Kidney epithelial cell (primary cell): ENCODE measurements at places on chromosomes 12 and 14.

- DNase-seq: no peak
Measured at GRCh38 chr14:100557658-100558057, 29.6 kb downstream of the BEGAIN start.

GRCh38 chr12:92341065-92341668 lies 195.5 kb upstream of the BTG1 start:
- no peak for DNase-seq

GRCh38 chr14:21106498-21107282 lies 5.8 kb downstream of the TMEM253 start:
- no peak for DNase-seq

DNA sequence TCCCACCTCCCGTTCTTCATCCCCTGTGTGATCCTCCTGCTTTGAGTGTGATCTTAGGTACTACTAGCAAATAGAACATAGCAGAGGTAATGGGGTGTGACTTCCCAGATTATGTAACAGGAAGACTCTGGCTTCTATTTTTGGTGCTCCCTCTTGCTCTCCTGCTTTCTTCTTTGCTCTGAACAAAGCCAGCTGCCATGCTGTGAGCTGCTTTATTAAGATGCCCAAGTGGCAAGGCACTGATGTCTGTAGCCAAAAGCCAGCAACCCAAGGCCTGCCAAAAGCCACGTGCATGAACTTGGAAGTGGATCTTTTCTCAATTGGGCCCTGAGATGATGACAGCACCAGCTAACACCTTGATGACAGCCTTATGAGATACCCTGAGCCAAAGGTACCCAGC lies 5.8 kb upstream of the MFAP5 start:
- DNase-seq: no peak

GRCh38 chr12:130126023-130126432 lies 36.2 kb upstream of the FZD10 start:
- no peak for DNase-seq

DNA sequence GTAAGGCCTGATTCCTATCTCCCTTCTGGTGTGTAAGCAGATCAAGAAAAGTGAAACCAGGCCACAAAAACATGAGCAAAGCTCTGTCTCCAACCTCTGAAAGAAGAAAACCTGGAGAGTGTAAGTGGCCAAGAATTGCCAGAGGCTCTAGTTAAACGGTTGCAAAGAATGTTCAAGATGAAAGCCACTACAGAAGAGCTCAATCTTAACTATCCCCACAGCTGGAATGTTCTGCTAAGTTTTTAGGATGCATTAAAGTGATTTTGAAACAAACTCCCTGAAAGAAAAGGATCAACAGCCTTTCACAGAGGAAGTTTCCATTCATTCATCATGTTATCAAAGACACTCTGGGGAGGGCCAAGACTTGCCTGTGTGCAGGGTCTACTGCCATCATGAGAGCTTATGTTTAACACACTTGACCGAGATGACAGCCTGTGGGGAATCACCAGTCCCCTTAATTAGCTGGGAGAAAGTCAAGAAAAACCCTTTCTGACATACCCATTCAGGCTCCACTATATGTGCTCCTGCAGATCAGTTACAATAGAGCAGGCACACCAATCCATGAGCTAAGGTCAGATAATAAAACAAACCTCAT lies 128.0 kb upstream of the OVCH1 start:
- DNase-seq: no peak

DNA sequence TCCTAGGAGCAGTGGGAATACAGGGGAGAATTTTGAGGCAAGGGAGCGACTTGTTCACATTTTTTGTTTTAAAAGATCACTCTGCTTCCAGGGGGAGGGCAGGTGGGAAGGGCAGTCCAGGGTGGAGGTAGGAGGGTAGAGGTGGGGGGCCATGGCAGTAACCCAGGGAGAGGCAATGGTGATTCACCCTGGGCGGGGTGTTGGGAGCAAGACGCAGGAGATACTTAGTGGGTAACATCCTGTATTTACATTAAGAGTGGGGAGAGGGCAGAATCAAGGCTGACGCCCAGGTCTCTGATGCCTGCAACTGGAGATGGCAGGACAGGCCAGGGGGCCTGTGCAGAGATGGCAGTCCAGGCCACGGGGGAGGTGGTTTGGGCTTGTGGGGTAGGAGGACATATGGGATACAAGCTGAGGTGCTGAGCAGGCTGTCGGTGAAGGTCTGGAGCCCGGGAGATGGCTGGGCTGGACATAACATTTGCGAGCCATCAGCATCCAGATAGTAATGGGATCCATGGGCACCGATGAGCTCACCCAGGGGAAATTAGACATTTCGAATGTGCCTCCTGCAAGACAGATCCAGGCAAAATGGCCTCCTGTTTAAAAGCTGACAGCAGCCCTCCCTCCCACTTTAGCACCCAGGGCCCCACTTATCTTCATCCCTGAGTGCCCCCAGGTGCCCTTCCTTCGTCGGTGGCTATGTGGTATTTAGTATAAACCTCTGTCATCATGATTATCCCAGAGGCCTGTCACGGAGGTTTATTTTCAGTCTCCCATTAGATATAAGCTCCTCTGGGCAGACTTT lies 9.3 kb downstream of the EML1 start:
- no peak for DNase-seq

GRCh38 chr14:99807413-99808153 lies 14.4 kb downstream of the EML1 start:
- no peak for DNase-seq

DNA sequence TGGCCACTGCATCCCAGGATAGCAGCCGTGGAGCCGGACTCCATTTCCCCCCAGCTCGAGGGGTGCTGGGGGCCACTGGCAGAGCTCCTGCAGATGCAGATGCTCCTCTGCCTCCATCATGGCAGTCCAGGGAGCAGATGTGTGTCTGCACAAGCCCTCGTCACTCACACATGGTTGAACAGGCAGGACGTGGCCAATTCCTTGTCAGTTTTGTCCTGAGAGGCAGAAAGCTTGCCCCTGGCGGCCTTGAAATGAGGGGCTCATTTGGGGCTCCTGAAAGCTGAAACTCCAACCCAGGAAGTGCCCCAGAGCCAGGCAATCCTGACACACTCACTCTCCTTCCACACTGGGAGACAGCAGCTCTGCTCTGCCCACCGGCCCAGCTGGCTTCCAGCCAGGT lies 100.9 kb upstream of the C14orf180 start:
- no peak for DNase-seq

DNA sequence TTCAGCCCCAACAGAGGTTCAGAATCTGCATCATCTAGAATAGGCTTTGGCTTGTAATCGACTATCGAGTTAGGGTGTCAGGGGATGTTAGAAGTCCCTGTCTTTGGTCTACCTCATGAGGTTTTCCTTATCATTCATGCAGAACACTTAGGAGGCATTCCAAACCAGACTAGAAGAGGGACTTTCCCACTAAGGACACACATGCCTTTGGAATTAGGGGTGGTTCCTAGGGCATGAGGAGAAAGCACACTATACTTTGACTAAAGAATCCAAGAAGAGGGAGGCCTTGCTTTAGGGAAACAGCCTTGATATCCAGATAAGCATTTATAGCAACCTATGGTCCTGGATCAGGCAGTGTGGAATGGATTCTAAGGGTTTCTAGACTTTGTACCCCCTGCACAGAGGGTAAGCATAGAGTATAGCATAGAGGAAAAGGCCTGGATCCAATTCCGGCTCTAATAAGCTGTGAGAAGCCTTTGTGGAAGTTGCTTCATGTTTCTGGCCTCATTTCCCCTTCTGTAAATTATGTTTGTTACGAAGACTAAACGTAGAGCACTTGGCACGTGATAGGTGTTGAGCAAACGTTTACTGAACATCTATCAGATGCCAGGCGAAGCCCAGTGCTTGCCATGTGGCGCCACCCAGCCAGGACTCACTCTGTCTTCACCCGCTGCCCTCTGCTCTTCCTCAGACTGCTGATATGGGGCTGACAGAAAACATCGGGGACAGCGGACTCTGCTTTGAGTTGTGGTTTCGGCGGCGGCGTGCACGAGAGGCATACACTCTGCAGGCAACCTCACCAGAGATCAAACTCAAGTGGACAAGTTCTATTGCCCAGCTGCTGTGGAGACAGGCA lies 13.2 kb downstream of the ZNF219 start:
- DNase-seq: no peak
